Right renal cortex interstitium (tissue), 3 donors: ENCODE measurements at places on chromosomes 3 and 15. TPM values are rescaled to one million over a fixed set of nuclear protein-coding genes. Genes with fewer than 3 reads are reported as not detected.

DNA sequence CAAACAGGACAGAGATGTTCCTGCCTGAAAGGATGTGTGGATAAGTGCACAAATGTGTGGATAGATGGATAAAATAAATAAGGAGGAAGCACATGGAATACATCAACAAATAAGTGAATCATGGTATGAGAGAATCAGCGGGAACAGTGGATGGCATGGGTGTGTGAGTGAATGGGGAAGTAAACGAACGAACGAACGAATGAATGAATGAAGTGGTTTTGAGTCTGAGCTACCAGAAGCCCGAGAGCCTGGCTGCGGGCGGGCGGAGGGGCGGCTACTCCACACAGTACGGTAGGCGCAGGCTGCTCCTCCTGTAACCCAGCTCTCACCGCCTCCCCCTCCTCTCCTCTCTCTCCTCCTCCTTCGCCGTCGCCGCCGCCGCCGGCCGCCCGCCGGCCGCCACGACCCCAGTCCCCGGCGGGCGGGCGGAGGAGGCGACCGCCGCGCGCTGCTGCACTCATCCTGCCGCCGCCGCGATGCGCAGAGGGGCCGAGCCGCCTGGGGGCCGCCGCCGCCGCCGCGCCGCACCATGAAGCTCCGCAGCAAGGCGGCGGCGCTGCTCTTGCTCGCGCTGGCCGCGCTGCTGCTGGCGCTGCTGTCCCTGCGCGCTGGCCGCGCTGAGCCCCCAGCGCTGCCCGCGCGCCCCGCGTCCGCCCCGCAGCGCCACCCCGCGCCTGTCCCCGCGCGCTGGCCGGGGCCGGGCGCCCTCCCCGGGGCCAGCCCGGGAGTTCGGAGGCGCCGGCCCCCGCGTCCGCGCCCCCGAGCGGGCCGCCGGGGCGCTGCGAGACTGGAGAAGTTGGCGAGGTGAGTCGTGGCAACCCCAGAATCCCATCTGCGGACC lies at the start of gene GXYLT2:
Gene GXYLT2, plus strand, starts transcription at position 342 of the 841 bp plus-strand sequence. Its CDS starts 188 bp downstream, at position 530.
- no peak for DNase-seq

- no peak for DNase-seq
These were observed 56.4 kb downstream of the NEO1 start for GRCh38 chr15:73108676-73109075.

DNA sequence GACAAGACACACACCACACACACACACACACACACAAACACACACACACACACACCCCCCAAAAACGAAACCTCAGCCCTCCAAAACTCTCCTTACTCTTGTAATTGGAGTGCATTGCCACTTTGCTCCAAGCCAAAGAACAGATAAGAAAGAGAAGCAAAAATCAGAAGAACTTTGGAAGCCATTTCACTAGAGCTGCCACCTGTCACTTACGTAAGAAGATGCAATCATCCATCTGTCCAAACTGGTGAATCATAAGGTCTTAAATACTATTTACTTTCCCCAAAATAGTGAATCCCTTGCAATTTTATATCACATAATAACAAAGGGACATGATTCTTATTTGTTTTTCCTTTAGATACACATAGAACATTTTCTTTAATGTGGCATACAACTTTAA lies 285.4 kb downstream of the ZBTB20 start:
- no peak for DNase-seq

- DNase-seq: no peak
These were observed 38.6 kb upstream of the ADGRG7 start for GRCh38 chr3:100570811-100571210.

DNA sequence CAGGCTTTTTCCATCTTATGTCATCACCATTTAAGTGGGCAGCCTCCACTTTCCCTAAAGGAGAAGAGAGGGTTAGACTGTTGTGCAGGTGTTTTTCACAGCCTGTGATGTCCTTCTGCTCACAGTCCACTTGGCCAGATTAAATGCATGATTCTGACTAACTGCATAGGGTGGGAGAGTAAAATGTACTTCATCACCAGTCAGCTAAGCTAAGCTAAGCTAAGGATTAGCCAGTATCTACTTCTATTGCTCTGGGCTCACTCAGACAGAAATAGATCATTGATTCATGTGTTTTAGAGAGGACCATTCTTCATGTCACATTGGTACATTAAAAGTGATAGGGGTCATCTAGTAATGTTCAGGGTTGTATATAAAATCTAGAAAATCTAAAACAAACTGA lies 1013.1 kb downstream of the NTRK3 start:
- DNase-seq: no peak

Gene ABI3BP
- polyA plus RNA-seq: 17.4 TPM

- DNase-seq: no peak
These were observed 195.9 kb downstream of the EPHB1 start for GRCh38 chr3:134991003-134991402.
